Dermis lymphatic vessel endothelial cell (primary cell): ENCODE measurements at places on chromosomes 12 and 14. TPM values are rescaled to one million over a fixed set of nuclear protein-coding genes. Genes with fewer than 3 reads are reported as not detected.

SCYL2 gene
- 37.4 and 42.8 TPM in 2 replicates for total RNA-seq

HCAR2 gene
- total RNA-seq: not detected in 2 replicates

COA8 gene
- total RNA-seq: 22.2 and 26.1 TPM in 2 replicates

PLA2G1B gene
- total RNA-seq: not detected in 2 replicates

RIMBP2 gene
- total RNA-seq: not detected in 2 replicates

KRT77 gene
- not detected in 2 replicates for total RNA-seq

NT5DC3 gene
- 6.9 and 10.3 TPM in 2 replicates for total RNA-seq

PLBD1 gene
- total RNA-seq: 0.17 and 0.43 TPM in 2 replicates

EXOC3L4 gene
- 0.09 TPM in 1 of 2 replicates, not detected in the other for total RNA-seq

CIT gene
- total RNA-seq: 2.6 and 2.7 TPM in 2 replicates

SLC16A7 gene
- 3.3 and 8.2 TPM in 2 replicates for total RNA-seq

MANSC1 gene
- total RNA-seq: 7.0 and 7.1 TPM in 2 replicates

MIP gene
- 0.22 and 0.26 TPM in 2 replicates for total RNA-seq

PDE3A gene
- 0.43 and 2.8 TPM in 2 replicates for total RNA-seq

DAO gene
- not detected in 2 replicates for total RNA-seq

TMPRSS12 gene
- not detected in 2 replicates for total RNA-seq
